ENCODE measurements at places on chromosomes 2 and 18.

GRCh38 chr2:172339371-172340010 lies 87.9 kb upstream of the ITGA6 start:
- no peak for DNase-seq

DNA sequence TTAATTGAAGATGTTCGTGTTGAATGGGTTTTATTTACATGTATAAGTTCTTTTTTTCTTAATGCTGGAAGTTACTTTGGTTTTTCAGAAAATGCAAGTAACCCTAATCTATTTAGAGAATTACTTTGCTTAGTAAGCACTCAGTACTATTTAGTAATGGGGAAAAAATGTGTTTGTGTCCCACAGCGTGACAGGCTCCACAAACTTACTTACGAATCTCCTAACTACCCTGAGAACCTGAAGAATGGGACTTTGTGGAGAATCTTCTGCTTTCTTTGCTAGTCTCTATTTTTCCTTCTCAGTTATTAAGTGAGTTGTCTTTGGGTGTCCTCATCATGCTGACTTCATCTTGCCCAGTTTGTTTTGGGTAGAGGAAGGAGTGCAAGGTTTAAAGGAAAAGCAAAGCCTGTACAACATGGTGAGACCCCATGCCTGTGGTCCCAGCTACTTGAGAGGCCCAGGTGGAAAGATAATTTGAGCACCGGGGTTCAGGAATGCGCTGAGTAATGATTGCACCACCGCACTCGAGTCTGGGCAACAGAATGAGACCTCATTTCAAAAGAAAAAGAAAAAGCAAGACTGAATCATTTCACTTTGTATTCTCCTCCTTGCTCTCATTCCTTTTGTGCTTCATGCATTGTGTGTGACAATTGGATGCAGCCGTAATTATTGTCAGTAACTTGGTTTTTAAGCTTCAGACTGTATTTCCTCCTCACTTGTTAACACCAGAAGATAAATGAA lies 10.2 kb downstream of the NEDD4L start:
- DNase-seq, result no peak

DNA sequence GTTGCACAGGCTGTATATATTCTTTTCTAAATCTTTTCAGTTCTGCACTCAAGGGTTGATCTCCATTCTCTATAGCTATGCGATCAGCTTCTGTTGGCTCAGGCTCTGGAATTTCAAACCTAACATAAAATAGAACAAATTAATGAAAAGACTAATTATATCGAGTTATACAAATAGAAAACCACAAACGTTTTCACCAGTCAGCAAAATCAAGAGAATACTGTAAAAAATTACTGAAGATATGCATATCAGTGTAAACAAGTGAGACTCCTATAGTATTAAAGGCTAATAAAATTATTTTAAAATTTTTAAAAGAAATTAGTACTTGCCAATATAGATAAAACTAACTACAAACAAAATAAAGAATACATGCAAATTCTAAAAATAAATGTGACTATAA lies 107.0 kb downstream of the SOS1 start:
- no peak for DNase-seq

- no peak for DNase-seq
Measured at GRCh38 chr2:36300697-36301096, 54.9 kb upstream of the CRIM1 start.

- no peak for DNase-seq
Measured at GRCh38 chr2:15195813-15196212, 365.3 kb downstream of the NBAS start.

DNA sequence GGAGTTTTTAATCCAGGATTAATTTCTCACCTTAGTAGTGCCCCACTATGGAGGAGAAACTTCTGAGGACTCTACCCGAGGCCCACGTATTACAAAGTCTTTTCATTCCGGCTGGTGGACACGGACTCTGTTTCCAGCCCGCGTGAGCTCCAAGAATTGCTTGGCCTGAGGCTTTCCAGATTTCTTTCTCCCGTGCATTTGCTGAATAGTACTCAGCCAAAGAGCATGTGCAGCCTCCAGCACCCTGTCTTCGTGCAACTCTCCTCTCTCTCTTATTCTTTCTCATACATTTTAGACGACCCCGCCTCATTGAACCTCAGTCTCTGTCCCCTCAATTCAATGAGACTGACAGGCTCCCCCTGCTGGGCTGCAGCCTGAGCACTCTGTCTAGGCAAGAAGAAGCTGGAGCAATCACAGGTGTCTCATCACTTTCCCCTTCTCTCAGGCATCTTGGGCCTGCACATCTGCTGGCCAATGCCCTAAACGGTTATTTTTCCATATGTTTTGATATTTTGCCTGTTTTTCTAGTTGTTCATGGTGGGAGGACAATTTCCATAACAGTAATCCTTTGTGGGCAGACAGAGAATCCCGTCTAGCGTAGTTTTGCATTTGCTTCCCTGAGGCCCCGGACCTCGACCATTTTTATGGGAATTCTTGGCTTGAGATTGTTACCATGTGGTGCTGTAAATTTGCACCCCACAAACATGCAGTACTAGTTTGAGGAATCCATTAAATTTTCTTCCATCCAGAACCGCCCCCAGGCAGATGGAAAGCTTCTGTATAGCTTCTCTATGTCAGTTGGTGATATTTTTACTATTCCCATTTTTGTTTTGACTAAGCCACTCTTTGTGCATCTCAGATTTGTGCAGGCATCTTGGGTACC lies 50.1 kb upstream of the LPIN2 start:
- no peak for DNase-seq

DNA sequence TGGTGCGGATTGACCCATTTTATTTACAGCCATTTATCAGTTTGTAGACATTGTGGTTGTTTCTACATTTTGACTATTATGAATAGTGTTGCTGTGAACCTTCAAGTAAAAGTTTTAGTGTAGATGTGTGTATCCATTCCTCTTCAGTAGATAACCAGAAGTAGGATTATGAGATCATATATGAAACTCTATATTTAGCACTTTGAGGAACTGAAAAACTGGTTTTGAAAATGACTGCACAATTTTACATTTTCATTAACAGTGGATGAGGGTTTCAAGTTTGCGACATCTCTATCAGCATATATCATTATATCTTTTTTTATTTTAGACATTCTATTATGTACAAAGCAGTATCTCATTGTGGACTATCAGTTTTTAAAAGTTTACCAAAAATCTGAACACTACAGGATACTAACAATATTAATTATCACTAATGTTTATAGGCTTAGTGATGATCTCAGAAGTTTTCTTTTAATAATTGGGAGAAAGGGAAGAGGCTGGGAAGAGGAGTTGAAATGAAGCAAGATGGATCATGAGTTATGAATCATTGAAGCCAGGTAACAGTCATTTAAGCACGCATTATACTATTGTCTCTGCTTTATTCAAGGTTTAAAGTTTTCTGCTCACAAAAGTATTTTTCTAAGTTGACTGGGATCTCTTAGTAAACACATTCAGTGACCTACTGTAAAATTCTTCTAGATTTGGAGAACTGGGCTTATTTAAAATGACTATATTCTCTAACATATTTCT lies 329.0 kb upstream of the LRATD1 start:
- DNase-seq, result no peak

DNA sequence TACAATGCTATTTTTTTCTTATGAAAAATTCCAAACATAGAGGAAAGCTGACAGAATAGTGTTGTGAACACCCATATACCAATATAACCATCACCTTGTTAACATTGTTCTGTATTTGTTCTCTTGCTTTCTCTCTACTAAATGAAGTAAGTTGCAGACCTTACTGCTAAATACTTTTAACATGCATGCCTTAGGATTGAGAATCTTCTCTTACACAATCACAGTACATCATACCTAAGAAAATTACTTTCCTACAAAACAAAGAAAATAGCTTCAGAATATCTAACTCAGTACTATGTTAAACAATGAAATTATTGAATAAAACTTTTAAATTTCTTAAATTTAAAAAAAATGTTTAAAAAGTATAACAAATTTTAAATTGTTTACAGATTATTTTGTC lies 136.5 kb downstream of the UBR3 start:
- DNase-seq, result no peak

- DNase-seq, result no peak
Measured at GRCh38 chr2:829047-829446, 121.6 kb upstream of the SNTG2 start.

- no peak for DNase-seq
Measured at GRCh38 chr2:230827774-230828271, 36.9 kb upstream of the ITM2C start.

DNA sequence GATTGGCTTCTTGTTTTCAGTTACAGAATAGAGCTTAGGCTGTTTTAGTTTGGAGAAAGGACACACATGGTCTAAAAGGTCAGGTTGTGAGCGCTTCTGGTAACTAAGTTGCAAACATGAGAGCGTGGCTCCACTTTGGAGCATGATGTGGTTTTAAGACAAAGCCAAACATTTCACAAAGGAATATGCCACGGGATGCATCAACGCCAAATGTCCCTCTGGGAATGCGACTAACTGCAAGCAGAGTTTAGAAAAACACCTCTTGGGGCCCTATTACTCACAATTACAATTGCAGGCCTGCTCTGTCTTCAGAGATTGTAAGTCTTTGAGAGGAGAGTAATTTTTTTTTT lies 25.4 kb downstream of the MYO7B start:
- no peak for DNase-seq

GRCh38 chr2:23363831-23364230 lies 21.1 kb upstream of the KLHL29 start:
- no peak for DNase-seq

DNA sequence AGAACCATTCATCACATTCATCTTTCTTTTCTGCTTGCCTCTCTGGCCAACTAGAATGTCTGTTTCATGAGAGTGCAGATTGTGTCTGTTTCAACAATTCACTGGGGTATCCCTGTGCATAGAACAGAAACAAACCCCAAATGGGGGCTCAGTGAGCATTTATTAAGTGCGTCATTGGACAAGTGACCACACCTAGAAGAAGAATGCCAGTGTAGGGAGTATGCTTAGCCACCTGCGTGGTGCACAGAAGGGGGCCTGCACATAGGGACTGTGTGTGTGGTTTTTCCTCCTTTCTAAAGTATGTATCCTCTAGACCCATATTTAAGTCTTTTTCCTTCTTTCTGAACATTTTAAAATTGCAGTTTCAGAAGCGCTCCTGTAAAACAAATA lies 255.9 kb downstream of the AGAP1 start:
- no peak for DNase-seq

All from NCI-H1105 treated with DMSO at 0.1 percent for 48 hours (cell line).